ENCODE measurements at places on chromosomes 7 and 10.

DNA sequence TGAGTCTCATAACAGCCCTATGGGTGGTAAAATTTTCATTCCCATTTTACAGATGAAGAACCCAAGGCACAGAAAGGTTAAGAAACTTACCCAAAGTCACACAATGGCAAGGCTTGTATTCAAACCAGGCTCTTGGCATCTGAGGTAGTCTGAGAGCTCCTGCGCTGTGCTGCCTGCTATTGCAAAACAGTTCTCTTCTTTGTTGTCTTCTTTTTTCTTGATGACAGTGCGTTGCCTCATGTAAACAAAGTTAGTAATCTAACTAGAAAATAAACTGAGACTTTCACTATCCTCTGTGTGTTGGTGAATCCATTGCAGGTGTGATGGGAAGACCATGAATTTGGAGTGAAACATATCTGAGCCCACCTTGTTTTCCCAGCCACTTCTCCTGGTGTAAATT is 240.8 kb downstream of the PTEN start:
- no peak for DNase-seq

DNA sequence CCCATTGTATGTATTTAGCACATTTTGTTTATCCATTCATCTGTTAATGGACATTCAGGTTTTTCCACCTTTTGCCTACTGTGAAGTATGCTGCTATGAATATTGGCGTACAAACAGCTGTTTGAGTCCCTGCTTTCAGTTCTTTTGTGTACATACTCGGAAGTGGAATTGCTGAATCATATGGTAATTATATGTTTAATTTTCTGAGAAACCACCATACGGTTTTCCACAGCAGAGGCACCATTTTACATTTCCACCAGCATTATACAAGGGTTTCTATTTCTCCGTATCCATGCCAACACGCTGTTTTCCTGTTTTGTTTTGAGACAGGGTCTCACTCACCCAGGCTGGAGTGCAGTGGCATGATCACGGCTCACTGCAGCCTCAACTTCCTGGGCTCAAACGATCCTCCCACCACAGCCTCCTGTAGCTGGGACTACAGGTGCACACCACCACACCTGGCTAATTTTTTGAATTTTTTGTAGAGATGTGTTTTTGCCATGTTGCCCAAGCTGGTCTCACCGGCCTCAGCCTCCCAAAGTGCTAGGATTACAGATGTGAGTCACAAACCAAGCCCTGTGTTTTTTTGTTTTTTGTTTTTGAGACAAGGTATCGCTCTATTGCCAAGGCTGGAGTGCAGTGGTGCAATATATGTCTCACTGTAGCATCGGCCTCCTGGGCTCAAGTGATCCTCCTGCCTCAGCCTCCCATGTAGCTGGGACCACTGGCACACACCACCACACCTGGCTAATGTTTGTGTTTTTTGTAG is 22.1 kb upstream of the FBXW4 start:
- peak; percentile 15 for DNase-seq

DNA sequence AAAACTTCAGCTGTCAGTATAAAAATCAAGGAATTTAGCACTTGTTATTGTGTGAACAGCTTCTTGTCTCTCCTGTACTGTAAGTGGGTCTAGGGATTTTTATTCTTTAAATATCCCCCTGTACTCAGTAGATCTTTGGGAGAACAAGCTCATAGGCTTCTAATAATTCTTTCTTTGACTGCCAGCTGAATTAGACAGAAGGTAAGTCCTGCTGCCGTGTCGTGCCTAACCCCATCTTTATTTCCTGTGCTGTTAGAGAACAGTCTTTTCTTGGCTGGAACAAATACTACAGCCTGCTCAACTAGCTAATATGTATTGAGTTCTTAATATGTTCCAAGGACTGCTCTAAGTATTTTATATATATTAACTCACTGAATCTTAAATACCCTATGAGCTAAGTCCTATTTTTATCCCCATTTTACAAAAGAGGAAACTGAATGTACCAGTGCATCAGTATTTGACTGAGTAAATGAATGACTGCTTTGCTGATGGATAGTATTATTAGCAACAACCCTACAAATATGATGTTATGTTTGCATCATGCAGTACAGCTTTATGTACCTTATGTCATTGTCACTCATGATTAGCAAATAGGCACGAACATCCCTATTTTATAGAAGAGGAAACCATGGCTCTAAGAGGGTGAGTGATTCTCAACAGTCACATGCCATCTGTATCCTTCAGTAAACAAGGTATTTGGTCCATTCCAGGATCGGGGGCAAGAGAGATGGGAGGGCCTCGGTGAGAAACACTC is 5.5 kb upstream of the DUSP5 start:
- no peak for DNase-seq

DNA sequence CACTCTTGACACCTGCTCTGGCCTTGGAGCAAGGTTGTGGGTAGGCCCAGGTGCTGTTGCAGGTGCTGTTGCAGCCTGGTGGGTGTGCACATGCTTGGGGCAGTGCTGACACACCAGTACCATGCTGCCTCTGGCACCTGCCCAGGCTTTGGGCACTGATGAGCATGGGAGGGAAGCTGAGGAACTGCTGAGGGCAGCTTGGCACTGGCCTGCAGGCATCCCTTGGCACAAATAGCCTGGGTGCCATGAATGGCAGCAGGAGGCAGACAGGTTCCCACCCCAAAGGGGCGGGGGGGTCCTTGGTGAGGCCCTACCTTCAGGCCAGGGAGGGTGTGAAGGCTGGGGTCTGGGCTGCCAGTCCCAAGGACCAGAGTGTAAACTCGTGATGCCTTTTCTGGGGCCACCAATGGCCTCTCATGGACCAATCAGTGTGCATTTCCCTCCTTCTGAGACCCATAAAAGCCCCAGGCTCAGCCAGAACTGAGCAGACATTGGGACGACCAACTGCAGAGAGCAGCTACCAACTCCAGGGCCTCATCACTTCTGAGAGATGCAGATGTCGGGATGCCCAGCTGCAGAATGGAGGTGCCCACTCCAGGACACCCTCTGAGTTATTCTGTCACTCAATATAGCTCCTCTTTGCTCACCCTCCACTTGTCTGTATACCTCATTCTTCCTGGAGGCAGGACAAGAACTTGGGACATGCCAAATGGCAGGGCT is 547.4 kb downstream of the ZWINT start:
- DNase-seq: no peak

GRCh38 chr10:11178606-11179515 is 161.2 kb downstream of the CELF2 start:
- DNase-seq: peak; percentile 94

- DNase-seq: no peak
These were observed 533 bp upstream of the NKX6-2 start for GRCh38 chr10:132786476-132786883.

GRCh38 chr10:13276749-13277365 is 23.0 kb downstream of the PHYH start:
- DNase-seq: no peak

DNA sequence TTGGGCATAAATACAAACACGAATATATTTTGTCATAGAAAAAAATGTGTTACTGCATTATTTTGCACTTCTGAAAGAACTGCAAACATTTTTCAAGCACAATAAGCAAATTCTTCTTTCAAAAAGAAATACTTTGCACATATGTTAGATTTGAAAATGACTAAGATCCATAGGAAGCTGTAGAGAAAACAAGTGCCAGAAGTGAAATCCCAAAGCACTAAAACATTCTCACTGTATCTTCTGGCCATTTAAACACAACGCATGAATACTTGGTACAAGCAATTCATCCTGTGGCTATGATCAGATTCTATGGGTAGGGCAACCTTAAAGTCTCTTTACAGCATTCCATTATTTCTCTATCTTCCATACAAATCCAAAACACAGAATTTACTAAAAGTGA is 225.4 kb upstream of the IMMP2L start:
- DNase-seq: no peak

- no peak for DNase-seq
These were observed 92.4 kb upstream of the LEP start for GRCh38 chr7:128148676-128149075.

DNA sequence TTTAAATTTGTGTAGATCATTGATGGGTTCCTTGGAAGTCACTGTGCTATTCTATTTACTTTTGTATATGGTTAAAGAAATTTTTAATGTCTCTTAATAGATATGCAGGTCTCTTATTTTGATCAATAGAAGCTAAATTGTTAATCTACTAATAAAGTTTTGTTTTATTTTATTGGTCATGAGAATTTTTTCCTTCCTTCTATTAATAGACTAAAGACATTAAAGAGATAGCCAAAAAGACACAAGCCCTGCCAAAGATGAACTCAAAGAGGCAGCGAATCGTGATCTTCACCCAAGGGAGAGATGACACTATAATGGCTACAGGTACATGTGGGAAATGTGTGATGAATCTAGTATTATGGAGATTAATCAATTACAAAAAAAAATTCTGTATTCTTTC is 226.2 kb upstream of the KAT6B start:
- DNase-seq: no peak

- DNase-seq: no peak
These were observed 213.9 kb downstream of the MAD1L1 start for GRCh38 chr7:2018569-2019460.

DNA sequence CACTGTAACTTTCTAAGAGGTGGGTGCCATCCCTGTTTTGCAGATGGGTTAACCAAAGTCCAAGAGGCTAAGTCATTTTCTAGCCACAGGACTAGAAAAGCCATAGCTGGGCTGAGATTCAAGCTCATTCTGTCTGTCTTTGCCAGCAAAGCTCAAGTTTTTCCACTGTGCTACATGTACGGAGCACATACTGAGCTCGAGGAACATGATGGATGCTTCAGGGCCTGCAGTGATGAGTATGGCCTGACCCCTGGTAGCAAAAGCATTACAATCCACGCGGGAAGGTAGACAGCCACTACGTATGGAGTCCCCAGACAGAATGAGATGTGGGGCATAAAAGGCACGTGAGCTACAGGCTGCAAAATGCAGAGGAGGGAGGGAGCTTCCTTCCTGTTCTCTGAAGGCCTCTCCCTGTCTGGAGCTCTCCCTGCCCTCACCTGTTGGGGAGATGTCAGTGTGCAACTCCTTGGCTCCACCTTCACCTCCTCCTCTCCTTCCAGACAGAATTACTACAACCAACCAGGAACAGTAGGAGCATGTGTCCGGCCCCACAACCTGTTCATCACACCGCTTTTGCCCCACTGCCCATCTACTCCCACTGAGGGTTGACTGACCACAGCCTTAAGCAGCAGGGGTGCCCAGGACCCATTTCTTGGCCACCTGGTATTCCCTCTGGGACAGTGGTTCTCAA is 16.4 kb downstream of the ITPRIP start:
- no peak for DNase-seq

GRCh38 chr10:8913720-8914119 is 859.2 kb downstream of the GATA3 start:
- DNase-seq: no peak

DNA sequence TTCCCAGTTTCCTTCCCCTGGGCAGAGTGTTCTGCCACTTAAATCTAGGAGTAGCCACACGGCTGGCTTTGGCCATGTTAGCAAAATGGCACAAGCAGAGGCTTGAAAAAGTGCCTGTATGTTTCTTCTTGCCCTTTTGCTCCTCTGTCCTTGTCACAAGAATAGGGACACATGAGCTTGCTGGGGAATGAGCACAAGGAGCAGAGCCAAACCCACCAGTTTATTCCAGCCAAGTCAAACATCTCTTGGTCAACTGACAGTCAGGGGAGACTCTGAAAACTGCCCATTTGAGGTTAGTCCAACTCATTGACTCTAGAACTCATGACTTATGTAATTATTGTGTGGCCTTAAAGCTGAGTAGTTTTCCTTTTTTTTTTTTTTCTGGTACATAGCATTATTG is 739.7 kb upstream of the FZD8 start:
- no peak for DNase-seq

DNA sequence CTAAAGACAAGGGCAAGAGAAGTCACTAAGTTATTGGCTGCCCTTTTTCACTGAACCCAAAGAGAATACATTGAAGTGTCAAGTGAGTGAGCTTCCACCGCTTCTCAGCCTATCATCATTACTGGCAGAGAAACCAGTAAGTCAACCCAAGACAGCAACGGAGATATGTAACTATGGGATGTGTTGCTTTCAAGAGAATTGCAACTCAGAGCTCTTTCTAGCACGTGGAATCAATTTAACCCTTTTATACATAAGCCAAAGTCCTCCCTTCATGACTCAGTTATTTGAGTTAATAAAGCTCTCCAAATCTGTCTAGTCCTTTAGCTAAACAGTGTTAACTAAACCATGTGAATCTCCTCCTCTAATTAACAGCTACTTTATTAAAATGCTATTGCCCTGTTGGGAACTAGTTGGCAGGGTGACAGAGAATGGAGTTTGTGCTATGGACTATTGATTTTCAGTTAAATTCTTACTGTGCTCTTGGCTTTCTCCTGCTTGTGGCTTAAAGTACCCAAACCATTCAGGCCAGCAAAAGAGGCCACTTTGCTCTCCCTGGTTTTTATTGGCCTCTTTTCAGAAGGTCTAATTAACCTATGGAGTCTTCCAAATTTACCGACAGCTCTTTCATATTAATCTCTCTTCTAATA is 287.7 kb downstream of the NRG3 start:
- DNase-seq: no peak

DNA sequence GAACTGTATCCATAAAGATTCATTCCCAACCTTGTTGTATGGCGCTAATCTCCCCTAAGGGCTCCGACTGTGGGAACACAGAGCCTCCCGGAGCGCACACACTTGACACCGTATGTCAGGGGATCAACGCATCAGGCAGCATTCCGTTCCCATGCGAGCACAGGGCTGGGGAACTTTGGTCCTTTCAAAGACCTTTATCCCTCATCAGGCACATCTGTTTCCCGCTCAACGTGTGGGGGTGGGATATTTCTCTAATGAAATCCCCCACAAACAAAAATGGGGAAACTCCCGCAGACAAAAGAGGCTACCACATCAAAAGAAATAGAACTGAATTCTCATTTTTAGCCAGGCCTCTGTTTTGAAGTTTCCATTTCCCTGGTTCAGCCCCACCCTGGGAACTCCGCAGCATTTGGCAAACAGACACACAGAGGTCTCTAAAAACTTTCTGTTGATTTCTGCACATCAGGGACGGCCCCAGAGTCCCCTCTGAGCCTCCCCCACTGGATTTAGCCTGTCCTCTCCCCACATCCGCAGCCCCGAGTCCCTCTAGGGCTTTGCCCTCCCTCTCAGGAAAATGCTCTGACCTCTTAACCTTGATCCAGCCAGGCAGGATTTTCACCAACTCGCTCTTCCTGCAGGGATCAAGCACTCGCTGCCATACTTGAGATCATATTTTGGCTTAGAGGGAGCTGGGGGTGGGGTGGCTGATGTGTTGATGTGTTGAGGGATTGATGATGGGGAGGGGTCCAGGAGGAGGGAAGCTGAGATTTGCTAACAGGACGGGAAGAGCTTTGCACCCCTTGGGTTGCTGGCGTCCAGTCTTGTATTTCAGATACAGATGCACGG is 6.6 kb downstream of the CPA5 start:
- peak; percentile 30 for DNase-seq

DNA sequence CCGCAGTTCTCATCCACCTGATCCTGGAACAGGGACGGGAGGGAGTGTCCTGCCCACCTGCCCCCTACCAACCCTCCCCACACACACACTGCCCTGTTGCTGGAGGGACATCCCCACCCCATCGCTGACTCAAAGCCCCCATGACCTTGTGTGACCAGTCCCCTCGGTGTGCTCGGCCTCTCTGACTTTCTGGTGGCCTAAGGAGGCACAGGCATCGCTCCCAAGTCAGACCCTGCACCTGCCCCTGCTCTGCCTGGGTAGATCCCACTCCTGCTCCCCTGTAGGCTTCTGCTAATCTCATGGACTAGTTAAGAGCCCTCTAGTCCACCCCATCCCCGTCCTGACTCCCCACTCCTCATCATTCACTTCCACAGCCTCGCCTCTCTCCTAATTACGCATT is 58.8 kb upstream of the DOCK1 start:
- DNase-seq: no peak

All from activated CD8-positive, alpha-beta T cell treated with anti-CD3 and anti-CD28 coated beads for 36 hours (primary cell).